T47D (cell line): ENCODE measurements at places on chromosomes 1 and 21.

GRCh38 chr1:180786624-180787023 is 126.1 kb upstream of the KIAA1614 start:
- no peak for DNase-seq

- DNase-seq = no peak
Measured at GRCh38 chr1:239233626-239234025, 152.7 kb upstream of the CHRM3 start.

DNA sequence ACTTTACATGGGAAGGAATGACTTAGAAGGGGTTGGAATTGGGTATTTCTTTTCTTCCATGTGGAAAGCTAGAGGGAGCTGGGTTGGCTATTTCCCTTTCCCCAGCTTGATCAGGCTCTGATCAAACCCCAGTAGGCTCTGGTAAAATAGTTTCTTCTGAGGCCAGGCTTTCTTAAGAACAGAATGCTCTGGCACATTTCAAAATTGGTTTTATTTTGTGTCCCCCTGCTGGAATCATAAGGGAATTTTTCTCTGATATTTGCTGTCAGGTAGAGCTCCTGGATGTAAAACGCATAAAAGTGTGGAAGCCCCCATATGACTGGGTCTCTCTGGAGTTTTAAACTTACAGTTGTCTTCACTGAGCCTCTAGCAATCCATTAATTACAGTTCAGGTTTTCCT is 17.1 kb upstream of the APOBEC4 start:
- peak; percentile 24 for DNase-seq

GRCh38 chr1:231423648-231424047 is 1.6 kb upstream of the EGLN1 start:
- peak; percentile 33 for DNase-seq

- DNase-seq = no peak
Measured at GRCh38 chr1:240320659-240321058, 229.0 kb downstream of the FMN2 start.

DNA sequence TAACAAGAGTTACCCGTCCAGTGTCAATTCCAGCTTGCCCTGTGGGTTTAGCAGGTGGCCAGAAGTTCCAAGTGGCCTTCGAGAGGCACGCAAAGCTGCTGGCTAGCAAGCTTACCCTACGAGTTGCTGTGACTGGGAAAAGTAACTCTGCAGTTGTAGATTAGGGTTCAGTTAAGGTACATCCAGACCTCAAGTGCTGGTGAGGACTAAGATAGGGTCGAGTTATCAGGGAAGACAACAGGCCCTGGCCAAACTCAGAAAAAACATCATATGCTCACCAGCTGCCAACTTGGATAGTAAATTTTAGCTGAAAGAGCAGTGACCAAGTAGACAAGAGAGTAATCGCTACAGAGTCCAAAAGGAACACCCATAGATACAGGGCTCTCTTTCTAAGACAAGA is 27.7 kb upstream of the LRRC7 start:
- DNase-seq = peak; percentile 19

DNA sequence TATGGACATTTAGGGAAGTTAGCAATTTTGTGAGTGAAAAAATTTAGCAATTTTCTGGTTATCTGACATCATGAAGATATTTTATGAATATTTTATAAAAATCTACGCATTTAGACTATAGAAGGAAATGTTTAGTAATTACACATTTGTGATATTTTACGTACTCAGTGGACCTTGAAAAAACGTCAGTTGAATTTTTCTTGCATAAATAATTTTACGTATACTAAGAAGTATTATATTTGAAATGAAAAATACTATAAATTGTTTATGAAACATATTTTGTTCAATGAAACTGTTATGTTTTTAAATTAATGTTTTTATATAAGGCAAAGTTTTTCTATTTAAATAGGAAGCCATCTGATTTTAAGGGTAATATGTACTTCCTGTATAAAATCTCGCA is 462.8 kb downstream of the NCAM2 start:
- DNase-seq = no peak

DNA sequence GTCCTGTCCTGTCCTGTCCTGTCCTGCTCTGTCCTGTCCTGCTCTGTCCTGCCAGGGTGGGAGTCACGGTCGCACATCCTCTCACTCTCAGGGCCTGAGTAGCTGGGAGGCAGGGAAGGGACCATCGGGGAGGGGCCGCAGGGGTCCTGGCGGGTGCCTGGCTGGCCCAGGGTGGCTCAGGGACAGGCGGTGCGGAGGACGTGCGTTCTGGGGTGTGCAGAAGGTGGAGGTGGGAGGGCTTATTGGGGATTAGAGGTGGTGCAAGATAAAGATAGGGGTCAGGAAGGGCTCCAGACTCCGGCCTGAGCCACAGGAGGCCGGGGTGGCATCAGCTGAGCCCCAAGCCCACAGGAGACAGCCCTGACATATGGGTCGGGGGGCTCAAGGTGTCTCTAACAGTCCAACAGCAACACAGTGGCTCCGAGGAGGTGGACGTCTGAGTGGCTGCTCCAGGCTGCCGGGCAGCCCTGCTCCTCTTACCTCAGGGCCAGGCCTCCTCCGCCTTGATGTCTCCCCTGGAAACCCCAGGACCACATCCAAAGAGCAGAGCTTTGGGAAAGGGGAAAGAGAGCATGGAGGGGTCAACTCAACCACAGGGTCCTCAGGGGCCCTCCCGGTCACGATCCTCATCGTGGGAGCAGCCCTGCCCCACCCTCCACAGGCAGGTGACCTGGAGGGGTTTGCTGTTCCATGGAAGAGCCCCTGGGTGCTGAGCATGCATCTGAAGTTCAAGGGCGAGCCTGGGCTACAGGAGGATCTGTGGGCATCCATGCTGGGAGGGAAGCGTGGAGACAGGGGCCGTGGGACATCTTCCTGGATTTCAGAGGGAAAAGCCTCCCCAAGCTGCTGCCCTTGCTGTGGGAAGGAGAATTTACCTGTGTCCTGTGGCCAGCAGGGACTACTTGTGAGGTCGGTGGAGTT is 39.6 kb upstream of the ADARB1 start:
- DNase-seq = no peak
